ENCODE measurements at places on chromosomes 2 and 18.

- no peak for DNase-seq
Observed at GRCh38 chr2:220670511-220670910, 901.6 kb downstream of the EPHA4 start.

DNA sequence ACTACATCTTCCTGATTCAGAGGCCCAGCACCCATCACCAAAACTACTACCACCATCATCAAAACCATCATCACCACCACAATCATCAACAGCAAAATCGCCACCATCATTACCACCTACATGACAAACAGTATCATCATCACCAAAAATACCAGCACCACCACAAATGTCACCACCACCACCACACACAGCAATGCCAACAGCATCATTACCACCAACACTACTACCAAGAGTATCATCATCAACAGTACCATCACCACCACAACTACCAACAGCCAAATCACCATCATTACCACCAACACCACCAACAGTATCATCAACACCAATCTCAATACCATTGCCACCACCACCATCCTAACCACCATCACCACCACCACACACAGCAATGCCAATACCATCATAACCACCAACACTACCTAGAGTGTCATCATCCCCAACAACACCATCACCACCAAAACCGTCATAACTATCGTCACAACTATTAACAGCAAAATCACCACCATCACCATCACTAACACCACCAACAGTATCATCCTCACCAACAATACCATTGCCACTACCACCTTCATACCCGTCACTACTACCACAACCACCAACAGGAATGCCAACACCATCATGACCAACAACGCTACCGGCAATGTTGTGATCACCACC, 64.6 kb upstream of the TEX51 start:
- DNase-seq: no peak

- no peak for DNase-seq
Observed at GRCh38 chr18:33844232-33844631, 266.2 kb downstream of the ASXL3 start.

DNA sequence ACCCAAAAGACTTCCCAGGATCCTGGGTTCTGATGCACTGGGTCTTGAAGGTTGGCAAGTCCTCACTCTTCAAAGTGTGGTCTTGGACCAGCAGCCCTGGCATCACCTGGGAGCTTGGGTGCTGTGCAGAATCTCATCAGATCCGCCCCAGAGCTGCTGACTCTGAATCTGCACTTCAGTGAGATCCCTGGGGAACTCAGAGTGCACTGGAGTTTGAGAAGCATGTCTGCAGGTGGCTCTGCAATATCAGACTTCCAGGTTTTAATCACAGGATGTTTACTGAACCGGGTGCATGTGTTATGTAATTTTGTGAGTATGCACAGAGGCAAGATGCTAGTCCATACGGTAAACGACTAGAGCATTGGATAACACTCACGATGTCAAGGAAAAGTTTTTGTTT, 58.0 kb upstream of the BOD1L2 start:
- no peak for DNase-seq

DNA sequence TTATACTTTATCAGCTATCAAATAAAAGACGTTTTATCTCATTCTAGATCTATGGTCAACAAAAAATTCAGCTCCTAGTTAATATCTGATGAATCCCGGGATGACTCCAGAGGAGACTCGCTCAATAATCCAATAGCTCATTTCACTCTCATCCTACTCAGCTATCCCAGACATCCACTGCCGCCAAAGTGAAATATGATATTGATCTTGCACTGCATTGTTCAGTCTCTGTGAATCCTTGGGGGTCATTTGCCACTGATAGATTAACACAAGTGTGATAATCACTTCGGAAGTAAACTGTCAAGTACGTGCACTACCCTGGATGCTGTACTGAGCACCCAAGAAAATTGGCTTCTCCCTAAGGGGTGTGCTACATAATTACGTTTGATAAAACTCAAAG, 249.1 kb downstream of the SUCLG1 start:
- no peak for DNase-seq

GRCh38 chr2:66431846-66432587, 2.9 kb upstream of the MEIS1 start:
- DNase-seq: no peak

DNA sequence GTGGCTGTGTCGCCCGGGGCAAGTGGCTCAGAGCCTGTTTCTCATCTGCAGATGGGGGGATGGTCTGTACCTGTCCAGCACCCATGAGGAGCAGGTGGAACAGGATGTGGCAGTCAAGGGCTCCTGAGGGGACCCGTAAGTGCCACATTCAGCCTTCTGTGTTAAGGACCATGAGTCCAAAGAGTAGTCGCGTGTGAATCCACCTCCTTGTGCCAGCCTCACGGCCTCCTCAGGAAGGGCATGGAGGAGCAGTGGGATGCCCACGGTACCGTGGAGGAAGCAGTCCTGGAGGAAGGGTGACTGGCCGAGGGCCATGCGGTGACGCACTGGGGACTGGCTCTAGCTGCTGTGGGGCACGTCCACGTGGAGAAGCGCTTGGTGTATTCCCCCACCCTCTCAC, 61.1 kb downstream of the ODC1 start:
- no peak for DNase-seq

DNA sequence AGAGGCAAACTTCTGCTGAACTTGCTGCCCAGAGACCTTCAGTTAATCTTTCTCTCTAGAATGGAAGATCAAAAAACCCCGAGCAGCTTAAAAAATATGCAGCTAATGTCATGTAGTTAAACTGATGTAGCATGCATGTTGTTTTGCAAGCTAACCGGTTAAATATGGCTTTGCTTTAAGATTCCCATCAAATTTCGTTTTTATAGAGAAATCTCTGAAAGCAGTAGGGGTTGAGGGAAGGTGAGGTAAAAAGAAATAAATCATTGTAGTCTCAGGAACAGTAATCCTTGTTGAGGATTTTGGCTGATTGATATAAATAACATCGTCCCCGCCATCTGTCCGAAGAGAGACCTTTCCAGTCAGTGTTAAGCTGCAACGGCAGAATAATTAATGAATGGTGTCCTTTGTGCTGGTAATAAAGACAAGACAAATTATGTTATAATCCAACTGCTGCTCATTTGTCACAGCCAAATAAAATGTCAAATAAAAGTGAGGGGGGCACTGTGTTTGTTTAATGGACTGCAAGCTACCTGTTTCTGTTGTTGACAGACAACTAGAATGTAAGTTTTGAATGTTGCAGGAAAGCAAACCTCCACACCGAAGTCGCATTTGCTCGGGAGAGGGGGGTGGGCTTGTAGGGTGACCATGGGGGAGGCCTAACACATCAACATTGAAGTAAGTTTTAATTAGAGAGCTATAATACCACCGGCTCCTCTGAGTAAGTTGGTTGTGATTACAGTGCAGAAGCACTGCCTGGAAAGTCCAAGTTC, 555.5 kb downstream of the ARHGAP15 start:
- no peak for DNase-seq

DNA sequence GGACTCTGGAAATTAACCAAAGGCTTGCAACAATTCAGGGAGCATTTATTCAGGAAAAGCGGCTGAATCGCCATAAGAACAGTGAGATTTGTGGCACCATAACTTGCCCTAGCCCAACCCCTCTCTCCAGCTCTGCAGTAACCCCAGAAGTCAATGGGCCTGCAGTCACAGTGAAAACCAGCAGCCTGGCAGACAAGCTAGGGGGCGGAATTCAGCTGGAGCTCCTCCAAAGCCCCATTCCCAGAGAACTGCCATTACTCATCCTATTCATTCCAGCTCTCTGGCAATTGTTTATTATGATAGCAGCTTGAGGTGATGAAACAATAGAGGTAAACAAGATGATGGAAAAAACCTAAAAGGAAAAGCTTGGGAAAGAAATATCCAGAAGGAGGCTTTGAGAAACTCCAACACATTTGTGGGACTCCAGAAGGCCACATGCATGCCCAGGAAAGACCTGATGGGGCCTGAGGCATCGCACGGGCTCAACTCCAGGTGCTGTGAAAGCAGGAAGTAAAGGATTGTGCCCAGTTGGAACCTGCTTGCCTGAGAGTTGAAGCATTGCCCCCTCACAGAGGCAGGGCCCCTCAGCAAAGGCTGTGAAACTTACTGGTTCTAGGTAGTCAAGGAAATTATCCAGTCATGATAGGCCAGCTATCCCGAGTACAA, 126.7 kb downstream of the TWIST2 start:
- DNase-seq: no peak

DNA sequence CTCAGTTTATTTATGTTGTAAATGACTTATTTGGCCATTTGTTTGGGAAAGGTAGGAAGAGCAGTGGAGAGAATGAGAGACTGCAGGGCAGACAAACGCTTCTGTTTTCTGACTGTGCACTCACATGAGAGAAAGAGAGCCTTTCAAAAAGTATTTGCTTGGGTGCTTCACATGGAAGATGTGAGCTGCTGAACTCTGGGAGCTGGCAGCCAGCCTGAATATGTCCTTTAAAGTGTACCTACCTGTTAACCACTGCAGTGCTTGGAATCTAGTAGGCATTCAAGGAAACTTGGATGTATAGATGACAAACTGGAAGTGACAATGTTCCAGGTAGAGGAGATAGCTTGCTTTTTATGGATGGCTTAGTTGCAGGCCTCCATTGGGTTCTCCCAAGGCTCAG, 68.8 kb downstream of the PTPRM start:
- DNase-seq: no peak

GRCh38 chr2:225400060-225400511, 576 bp downstream of the NYAP2 start:
- no peak for DNase-seq

- DNase-seq: no peak
Observed at GRCh38 chr2:181786371-181787228, 104.9 kb upstream of the ITPRID2 start.

GRCh38 chr18:35661483-35662146, 80.1 kb downstream of the GALNT1 start:
- no peak for DNase-seq

GRCh38 chr2:45300026-45300750, 290.9 kb upstream of the SIX2 start:
- no peak for DNase-seq

DNA sequence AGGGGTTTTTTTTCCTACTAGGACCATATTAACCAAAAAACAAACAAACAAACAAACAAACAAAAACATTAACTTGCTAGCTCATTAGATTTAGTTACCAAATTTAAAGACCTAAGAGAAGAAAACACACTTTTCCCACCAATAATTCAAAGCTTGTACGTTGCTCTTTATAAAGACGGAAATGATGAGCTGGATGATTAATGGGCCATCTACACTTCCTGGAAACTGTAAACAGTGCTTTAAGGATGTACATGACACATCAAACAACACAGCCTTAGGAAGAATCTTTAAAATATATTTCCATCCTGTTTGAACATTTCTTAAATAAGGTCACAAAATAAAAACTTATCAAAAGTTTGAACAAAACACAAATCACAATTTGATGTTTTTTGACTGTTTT, 982 bp downstream of the BMP10 start:
- no peak for DNase-seq

GRCh38 chr2:238422285-238422684, 4.4 kb upstream of the ASB1 start:
- DNase-seq: no peak

GRCh38 chr2:71277536-71278103, 50.7 kb upstream of the PAIP2B start:
- no peak for DNase-seq

GRCh38 chr2:96763511-96764252, 3.0 kb downstream of the CNNM4 start:
- no peak for DNase-seq

DNA sequence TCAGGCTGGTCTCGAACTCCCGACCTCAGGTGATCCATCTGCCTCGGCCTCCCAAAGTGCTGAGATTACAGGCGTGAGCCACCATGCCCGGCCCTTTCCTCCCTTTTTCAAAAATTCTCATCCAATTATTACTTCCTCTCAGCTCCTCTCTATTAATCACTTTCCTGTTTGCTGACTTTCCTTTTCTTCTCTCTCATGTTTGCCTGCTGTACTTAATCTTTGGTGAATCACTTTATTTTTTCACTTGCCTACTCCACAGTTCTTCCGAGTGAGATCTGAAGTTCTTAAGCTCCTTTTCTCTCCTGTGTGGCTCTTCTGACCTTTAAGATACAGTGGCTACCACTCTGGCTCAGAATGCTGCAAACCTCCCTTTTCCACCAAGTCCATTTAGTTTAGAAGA, 126.3 kb upstream of the SERTAD2 start:
- no peak for DNase-seq

GRCh38 chr2:120303177-120303576, 42.8 kb upstream of the INHBB start:
- DNase-seq: no peak

GRCh38 chr2:99495115-99495860, 5.5 kb upstream of the REV1 start:
- no peak for DNase-seq

GRCh38 chr18:7191736-7192135, 39.2 kb upstream of the LRRC30 start:
- no peak for DNase-seq

DNA sequence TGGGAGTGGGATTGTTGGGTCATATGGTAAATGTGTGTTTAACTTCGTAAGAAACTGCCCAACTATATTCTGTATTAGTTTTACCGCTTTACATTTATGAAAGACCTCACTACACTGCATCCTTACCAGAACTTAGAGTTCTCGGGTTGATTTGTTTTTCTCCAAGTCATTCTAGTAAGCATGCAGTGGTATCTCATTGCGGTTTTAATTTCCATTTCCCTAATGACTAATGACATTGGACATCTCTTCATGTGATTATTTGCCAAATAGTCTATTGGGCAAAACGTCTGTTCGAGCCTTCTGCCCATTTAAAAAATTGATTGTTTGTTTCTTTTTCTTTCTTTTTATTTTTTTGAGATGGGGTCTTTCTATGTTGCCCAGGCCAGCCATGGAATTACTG, 6.8 kb downstream of the FBLN7 start:
- DNase-seq: no peak

- DNase-seq: no peak
Observed at GRCh38 chr2:10478916-10479315, 30.8 kb upstream of the ODC1 start.

- DNase-seq: no peak
Observed at GRCh38 chr2:59900728-59901452, 652.6 kb downstream of the BCL11A start.

- no peak for DNase-seq
Observed at GRCh38 chr2:172922306-172922705, 153.3 kb upstream of the MAP3K20 start.

GRCh38 chr2:128091726-128092080, 703 bp downstream of the UGGT1 start:
- no peak for DNase-seq

DNA sequence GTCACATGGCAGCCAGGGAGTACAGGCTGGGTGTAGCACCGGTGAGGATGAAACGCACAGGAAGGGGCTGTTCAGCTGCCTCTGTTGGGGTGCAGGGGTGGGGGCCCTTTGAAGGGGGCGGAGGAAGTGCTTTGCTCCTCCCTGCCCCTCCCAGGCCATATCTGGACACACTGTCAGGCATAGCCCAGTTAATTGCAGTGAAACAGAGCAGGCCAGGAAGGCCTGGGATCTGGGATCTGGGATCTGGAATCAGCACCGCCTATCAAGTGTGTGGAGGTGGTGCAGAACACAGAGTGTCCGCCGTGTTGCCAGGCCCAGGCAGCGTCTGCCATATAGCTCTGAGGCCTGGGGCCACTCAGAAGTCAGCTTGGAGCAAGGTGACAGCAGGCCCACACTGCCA, 119.3 kb upstream of the MSH2 start:
- DNase-seq: no peak

Data from T-helper 17 cell (primary cell).